Fibroblast of skin of right quadriceps (primary cell): ENCODE measurements at places on chromosomes 1 and 21.
A peak's percentile ranks its signal among the peaks of the same experiment; 100 is the strongest.

DNA sequence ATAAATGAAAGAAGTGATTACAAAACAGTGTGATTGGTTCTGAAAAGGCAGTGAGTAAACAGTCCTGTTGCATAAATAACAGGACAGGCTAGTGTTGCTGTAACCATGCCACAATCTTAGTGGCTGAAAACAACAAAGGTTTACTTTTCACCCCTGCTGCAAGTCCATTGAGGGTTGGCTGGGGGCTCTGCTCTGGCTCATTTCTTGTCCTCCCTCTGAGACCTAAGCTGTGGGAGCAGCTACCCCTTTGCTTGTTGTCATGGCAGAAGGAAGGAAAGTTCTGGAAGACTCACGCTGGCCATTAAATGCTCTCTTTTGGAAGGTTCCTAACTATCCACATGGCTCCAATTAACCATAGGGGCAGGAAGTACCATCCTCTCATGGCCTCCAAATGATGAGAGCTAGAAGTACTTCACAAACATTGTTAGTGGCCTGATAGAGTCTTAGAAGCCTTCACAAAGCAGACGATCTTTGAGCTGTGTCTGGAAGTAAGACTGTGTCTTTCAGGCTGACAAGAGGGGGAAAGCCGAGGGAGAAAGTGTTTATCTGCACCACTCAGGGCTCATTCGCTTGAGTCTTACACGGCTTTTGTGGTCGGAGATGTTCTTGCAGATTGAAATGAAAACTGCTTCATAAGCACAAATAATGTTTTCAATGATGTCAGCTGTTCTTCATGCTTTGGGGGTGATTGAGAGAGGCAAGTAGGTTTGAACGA lies 11.9 kb downstream of the RCSD1 start:
- DNase-seq = no peak

DNA sequence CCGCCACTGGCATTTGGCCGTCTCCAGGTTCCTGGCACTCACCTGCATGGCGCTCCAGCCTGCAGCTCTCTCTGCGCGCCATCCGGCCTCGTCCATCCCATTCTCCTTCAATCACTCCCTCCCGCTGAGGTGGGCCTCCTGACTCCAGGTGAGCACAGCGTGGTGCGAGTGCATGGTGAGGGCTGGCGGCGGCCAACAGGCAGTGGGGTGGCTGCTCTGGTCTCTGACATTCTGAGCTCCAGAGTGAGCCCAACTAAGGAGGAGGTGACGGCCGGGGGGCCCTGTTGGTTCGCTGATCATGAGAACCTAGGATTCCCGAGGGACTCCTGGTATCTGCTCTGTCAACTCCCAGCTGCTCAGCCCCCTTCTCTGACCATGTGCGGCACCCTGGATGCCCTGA lies 130.4 kb downstream of the AJAP1 start:
- no peak for DNase-seq

DNA sequence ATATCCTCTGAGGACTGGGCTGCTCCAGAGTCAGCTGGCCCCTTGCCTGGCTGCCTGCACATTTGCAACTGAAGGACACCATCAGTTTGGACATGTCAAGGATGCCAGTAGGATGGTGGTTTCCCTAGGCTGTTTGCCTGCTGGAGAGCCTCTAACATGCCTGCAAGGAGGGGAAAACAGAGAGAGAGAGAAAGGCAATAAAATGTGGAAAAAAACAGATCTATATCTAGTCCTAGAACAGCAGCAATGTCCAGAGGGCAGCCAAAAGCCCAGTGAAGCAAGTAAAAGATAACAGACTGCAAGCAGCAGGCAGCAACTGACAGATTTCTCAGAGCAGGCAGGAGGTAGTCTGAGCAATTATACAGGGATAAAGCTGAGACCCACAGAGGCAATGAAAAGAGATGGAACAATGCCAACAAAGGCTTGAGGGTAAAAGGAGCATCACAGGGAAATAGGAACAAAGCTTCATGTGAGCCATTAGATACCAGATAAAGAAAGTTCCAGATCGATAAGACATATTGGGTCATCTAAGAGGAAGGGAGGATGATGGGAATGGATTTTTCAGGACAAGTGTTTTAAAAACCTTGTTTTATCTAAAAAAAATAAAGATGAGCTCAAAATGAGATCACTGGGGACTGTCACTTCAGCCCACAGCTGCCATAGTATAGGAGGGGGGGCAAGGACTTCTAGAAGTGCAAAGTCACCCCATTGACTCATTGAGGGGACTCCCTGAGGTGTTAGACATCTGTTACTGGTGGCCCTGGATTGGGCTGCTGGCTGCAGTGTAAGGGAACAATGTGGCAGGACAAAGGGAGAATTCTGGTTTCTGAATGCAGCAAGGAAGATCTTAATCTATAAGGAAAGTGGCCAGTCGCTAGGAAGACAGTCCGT lies 38.6 kb upstream of the GADD45A start:
- DNase-seq = no peak

- peak; percentile 75 for DNase-seq
Measured at GRCh38 chr1:204971517-204972336, 71.3 kb upstream of the CNTN2 start.

GRCh38 chr1:44316231-44316759 lies 38.8 kb downstream of the ERI3 start:
- no peak for DNase-seq

GRCh38 chr1:47915677-47916353 lies 81.4 kb downstream of the TRABD2B start:
- no peak for DNase-seq

GRCh38 chr1:95003433-95003738 lies 69.4 kb downstream of the ALG14 start:
- DNase-seq = no peak

- DNase-seq = no peak
Measured at GRCh38 chr1:201884425-201884824, 4.3 kb upstream of the SHISA4 start.
